ENCODE measurements at places on chromosomes 2 and 18.

DNA sequence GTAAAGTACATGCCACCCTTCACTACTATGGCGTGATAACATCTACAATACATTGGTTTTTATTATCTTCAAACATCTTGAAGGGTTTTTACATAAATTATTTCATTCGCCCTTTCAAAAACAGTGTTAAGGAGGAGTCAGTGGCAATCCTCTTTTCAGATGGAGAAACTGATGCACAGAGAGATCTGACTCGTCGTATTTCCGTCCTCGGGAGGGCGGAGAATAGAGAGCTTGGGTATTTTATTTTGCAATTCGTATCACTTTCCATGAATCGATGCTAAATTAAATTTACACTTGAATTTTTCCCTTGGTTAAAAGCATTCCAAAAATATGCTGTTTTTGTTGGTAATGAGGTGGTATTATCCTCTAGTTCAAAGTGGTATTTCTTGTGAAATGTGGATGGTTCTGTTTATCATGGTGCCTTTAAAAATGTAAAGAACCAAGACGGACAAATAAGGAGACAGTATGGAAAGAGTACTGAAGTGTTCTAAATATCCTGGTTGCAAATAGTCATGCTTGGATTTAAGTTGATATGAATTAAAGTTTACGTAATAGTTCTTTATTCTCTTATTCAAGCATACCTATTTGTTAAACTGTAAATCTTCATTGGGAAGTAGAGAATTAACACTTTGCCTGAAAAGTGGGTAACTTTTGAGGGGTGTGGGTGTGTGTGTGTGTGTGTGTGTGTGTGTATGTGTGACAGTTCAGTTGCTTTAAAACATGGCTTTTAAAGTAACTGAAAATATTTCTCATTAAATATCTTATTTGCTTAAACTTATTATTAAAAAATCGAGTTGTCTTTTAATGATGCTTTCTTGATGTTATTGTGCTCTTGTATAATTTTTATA, 5.6 kb downstream of the PHLPP1 start:
- no peak for DNase-seq

DNA sequence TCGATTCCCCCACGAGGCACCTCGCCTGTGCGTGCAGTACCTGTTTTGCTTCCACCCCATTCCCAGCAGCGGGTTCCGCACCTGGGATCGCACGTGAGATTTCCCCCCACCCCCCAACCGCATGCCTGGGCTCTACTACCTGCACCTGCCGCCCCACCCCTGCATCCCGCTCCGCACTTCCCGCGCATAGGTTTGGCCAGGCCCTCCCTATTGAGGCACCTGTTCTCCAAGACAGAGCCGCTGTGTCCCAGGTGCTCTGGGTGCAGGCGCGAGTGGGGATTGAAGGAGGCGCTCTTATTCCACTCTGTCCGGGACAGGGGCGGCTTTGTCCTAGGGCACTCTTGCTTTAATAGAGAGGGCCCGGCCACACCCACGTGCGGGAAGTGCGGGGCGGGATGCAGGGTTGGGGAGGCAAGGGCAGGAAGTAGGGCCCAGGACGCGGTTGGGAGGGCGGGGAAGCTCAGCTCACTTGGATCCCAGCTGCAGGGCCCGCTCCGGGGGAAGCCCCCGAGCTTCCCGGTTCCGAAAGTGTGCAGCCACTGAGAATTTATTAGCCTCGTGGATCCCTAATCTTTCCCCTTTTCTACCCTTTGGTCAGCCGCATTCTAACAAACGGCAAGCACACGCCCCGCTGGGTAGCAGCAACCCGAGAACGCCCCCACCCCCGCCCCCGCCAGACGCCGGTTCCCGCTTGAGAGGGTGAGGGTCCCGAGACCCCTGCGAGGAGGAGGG, 670 bp upstream of the MOCOS start:
- no peak for DNase-seq

DNA sequence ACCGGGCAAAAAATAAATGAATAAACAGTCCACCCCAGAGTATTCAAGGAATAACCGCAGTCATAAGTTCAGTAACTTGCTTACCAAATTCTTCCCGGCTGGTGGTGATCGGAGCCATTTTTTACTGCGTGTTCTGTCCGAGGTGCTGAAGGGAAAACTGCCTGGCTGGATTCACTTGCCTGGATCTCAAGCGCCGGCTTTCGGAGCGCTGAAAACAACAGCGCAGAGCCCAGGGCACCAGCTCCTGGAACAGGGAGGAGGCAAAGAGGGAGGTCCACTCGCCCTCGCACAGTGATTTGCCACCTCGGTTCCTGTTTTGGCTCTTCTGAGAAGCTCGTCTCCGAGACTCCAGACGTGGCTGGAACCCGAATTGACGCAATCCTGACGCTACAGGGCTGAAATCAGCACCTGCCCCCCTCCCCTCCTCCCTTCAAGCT, at the start of gene SYT4:
TSS of gene SYT4 (minus strand) at position 327 of the 437 bp plus-strand sequence. CDS start at position 118, 209 bp downstream.
- DNase-seq: no peak

GRCh38 chr18:79753391-79753851, 44.3 kb upstream of the KCNG2 start:
- no peak for DNase-seq

- DNase-seq: no peak
Observed at GRCh38 chr2:209787416-209787815, 15.8 kb downstream of the UNC80 start.

DNA sequence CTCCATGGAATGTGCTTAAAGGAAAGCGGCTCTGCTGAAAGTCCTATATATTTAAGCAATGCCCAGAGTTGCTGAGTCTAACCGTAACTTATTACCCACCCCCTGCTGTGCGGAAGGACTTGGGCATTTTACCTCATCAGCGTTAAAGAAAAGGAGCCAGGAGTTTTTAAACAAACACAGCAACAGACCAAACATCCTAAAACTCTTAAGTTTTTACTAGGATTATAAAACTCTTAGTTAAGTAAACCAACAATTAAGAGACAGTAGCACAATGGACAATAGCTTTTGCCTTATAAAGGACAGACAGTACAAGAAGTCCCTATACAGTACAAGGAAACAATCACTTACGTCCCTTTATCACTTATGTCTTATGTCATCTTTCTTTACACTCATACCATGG, 90.2 kb downstream of the ZNF521 start:
- no peak for DNase-seq

DNA sequence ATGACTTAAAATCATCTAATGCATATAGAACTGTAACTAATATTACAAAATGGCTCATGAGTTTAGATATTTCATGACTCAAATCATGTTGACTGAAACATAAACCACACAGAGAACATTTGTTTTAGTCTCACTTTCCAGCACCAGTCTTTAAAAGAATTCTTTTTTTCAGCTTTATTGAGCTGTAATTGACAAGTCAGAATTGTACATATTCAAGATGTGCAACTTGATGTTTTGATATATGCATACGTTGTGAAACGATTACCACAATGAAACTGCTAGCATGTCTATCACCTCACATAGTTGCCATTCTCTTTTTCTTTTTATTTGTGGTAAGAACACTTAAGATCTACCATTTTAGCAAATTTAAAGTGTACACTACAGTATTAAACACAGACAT, 25.0 kb upstream of the TMEM178A start:
- DNase-seq: no peak

GRCh38 chr18:73615506-73615905, 532.1 kb downstream of the FBXO15 start:
- DNase-seq: no peak

DNA sequence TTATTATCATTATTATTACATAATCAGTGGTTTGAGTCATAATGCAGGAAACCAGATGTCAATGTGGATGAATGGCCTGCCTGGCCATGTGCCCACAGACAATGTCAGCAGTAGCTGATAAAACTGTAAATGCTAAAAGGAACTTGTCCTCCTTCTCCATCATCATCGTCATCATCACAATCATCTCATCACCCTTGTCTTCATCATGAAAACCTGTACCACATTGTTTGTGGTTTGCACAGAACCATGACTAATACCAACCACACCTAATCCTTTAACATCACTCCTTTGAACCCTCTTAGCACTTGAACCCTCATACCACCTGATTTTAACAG, 96.0 kb downstream of the HNMT start:
- DNase-seq: peak; percentile 92

GRCh38 chr2:125745514-125745913, 910.4 kb upstream of the GYPC start:
- no peak for DNase-seq

DNA sequence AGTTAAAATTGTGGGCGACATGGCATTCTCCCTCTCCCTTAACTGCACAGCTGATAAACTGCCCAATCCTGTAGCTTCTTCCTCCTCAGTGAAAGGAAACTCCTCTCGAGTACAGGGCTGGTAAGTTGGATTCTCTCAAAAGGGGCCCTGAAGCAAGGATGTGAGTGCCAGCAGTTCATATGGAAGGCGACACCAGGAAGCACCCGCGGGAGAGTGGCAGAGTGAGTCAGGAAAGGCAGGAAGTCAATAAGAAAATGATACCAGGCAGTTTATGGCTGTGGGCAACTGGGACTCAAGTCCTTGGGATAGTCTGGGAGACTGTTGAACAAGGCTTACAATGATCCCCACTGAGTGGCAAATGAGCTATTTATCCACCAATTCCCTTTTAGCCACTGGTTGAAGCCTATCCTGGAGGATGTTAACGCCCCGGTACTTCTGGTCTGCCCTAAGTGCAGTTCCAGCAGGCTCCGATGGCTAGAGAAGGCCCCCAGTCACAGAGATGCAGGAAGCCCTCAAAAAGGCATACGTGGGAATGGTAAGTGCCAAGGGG, 34.8 kb downstream of the ABHD3 start:
- no peak for DNase-seq

GRCh38 chr18:39770399-39770798, 2184.6 kb upstream of the PIK3C3 start:
- DNase-seq: no peak

DNA sequence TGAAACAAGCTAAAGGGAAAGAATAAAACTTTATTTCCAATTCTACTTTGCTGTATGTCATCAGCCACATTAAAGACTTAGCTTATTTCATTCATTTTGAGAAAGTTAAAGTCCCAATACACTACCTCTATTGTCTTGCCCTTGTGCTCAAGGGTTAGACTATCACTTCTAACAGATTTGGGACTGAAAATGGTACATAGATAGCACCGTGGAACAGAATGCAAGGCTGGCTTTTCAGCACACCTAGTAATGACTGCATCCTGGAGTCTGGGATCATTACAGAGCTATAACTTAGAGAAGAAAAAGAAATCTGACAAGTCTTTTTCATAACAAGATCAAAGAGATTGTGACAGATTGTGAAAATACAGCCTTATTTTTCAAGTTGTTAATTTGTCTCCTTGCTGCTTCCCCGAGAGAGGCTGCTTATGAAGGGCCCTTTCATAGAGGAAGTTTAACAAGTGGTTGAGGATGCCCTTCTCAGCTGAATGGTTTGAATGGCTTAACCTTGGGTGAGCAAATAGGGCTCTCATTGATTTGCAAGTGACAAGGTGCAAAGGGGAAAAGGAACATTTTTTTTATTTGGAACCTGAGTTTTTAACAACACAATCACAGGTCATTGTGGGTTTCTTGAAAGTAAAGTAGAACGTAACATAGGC, 371.8 kb downstream of the EPHA4 start:
- no peak for DNase-seq

GRCh38 chr2:235852526-235852920, 315.7 kb downstream of the GBX2 start:
- no peak for DNase-seq

DNA sequence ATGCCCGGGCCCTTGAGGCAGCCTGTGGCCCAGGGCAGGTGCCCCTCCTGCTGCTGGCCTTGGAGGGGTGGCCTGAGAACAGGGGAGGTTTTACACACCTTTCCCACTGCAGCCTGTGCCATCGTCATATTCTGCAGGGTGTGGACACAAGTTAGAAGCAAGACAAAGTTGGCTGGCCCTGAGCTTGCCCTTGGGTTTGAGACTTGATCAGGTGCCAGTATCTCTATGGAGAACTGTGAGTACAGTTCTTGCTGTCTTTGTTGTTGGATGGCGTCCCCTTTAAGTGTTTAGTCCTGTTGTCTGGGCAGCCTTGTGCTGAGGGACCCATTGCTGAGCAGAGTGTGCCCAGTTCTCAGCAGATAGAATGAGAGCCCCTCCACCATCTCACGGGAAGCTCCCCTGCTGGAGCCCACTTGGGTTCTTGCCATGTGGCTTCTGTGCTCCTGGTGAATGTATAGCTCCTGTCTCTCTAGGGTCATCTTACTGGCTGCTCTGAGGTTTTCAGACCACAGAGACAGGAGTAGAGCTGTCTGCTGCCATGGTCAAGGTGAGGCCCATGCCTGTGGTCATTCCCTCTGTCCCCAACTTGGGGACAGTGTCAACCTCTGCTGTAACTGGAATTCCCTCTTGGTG, 115.9 kb downstream of the SH3RF3 start:
- DNase-seq: no peak

DNA sequence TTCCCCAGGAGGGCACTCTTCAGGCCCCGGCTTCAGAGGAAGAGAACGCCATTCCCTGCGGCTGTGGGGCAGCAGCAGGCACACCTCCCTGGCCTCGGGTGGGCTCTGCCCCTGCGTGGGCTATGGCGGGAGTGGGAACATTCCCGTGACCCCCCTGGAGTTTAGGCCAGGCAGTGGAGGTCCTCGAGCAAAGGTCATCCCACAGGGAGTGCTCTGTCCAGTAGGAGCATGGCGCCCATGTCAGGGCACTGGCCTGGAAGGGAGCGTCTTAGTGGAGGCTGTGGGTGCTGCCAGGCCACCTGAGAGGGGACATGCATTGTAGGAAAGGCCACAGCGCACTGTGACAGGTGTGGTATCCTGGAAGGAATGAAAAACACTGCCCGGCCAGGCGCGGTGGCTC, 9.2 kb upstream of the NFATC1 start:
- no peak for DNase-seq

DNA sequence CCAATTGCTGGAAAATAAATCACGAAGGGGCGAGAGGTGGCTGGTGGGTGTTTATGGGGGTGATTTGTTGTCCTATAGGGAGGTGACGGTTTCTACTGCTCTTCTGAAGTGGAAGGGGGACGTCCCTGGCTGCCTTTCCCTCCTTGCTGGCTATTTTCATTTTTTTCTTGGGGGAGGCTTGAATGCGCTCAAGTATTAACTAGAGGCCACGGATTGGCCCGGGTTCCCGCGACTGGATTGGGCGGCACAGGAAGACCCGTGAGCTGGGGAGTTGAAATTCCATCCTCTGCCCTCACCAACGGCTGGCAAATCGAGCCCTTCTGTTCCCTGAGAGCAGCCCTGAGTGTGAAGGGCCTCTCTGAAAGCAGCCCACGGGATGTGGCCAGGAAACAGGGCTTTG, 176.5 kb upstream of the SPRED2 start:
- DNase-seq: no peak

- DNase-seq: no peak
Observed at GRCh38 chr2:85831735-85832134, 57.1 kb downstream of the ST3GAL5 start.

- DNase-seq: no peak
Observed at GRCh38 chr2:235320326-235320725, 173.5 kb upstream of the AGAP1 start.

GRCh38 chr18:52465391-52465790, 125.4 kb downstream of the DCC start:
- DNase-seq: no peak
